Fibroblast of skin of scalp (primary cell): ENCODE measurements at places on chromosomes 16 and 17.
A peak's percentile ranks its signal among the peaks of the same experiment; 100 is the strongest.

GRCh38 chr16:88561485-88562359, 8.5 kb upstream of the ZC3H18 start:
- DNase-seq: peak; percentile 63

DNA sequence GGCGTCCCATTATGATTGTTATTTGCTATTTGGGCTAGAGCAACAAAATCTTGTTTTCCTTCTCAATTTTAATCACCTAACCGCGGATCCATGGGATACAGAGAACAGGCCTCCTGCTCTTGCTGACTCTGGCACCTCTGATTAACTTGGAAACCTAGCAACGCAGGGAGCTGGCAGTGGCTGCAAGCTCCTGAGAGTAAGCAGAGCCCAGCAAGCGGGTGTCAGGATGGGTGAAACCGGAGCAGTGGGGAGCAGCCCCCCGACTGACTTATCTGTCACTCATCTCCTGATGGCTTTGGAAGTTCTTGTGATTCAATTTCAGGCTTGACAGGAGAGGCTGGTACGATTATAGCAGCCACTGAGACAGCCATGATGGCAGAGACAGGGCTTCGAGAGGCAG, 45.5 kb upstream of the CDC42EP4 start:
- DNase-seq: no peak

DNA sequence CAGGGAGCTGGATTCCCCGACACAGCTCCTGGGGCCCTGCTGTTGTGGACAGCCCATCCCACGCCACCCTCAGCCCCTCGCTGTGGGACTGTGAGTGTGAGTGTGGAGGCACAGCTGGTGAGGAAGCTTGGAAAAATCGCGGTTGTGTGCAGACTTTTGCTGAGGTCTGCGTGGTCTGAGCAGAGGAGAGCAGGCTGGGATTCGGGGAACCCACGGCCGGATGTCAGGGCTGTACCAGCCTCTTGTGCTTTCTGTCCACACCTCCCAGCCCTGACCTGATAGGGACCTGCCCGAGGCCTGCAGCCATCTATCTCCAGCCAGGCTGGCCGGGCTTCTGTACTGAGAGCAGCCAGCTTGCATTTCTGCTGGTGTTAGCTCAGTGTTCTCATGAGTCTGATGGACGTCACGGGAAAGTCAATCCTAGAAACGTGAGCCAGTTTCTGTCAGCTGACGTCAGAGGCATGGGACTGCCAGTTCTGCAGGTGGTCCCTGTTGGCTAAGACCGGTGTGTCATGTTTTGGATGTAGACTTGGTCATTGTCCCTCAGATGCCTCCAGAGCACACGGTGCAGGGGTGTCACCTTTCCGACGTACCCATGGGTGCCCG, 72.8 kb upstream of the ZNF750 start:
- DNase-seq: no peak

- no peak for DNase-seq
Measured at GRCh38 chr16:57060323-57061083, 31.9 kb upstream of the CPNE2 start.

GRCh38 chr16:72850853-72851252, 197.1 kb downstream of the ZFHX3 start:
- peak; percentile 95 for DNase-seq

DNA sequence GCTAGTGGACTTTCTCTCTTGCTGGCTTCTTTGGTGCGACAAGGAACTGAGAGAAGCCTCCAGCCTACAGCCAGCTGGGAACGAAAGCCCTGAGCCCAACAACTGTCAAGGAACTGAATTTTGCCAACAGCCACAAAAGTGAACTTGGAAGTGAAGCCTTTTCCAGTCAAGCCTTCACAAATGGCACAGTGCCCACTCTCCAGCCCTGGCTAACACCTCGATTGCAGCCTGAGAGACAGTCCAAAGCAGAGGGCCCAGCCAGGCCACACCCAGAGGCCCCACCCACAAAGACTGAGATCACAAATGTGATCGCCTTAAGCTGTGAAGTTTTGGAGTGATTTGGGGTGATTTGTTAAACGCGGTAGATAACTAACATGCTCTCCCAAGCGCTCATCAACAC, 244.6 kb upstream of the SDK2 start:
- no peak for DNase-seq

- no peak for DNase-seq
Measured at GRCh38 chr17:51941272-51941671, 217.2 kb downstream of the CA10 start.

DNA sequence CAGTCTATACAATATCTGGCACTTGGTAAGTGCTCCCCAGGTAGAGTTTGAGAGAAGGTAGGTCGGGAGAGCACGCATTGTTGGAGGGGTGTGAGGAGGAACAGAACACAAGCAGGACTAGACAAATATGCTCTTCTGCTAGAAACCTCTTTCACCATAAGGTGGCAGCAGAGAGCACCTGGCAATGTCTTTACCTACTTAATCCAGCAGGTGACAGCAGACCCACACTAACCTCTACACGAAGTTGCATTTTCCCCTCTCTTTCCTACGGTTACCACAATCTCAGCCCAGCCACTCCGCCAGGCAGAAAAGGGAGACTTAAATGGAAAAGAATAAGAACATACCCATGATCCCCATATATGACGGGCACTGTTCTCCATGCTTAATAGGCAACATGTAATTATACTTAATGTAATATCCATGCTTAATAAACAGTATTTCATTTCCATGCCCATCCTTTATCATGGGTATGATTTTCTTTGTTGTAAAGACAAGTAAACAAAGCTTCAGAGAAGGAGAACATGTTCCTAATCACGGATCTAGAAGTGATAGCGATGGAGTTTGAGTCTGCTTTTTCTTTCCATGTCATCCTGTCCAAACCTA, 55.1 kb upstream of the CCL2 start:
- peak; percentile 80 for DNase-seq

DNA sequence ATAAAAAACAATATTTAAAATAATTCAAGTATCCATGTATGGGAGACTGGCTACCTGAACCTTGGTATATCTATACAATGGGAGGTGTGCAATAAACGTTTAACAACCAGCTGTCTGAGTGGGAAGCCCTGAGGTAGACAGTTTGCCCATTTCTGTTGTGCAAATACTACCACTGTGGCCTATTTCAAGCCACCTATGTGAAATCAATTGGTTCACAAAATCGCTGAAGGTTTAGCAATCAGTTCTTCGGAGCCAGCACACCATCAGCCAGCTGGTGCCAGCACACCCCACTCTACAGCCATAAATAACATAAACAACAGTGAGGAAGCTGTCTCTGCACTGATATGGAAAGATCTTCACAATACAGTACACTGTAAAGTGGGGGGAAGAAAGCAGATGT, 46.7 kb upstream of the KDM8 start:
- DNase-seq: no peak

DNA sequence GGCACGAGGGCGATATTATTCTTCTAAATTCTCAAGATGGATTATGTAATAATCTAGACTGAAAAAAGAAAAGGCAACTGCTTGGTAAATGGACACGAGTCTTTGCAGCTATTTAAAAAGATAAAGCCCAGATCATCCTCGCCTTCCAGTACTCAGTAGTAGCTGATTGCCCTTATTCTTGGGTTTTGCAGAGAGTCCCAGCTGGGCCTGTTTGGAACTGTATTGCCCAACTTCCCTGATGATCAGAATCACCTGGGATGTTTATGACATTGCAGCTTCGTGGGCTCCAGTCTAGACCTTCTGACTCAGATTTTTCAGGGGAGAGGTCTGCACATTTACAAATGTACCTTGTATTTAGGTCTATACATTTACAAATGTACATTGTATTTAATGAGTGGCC, 213.5 kb downstream of the RAB11FIP4 start:
- DNase-seq: no peak

- no peak for DNase-seq
Measured at GRCh38 chr17:81390873-81391255, 4.4 kb upstream of the BAHCC1 start.

DNA sequence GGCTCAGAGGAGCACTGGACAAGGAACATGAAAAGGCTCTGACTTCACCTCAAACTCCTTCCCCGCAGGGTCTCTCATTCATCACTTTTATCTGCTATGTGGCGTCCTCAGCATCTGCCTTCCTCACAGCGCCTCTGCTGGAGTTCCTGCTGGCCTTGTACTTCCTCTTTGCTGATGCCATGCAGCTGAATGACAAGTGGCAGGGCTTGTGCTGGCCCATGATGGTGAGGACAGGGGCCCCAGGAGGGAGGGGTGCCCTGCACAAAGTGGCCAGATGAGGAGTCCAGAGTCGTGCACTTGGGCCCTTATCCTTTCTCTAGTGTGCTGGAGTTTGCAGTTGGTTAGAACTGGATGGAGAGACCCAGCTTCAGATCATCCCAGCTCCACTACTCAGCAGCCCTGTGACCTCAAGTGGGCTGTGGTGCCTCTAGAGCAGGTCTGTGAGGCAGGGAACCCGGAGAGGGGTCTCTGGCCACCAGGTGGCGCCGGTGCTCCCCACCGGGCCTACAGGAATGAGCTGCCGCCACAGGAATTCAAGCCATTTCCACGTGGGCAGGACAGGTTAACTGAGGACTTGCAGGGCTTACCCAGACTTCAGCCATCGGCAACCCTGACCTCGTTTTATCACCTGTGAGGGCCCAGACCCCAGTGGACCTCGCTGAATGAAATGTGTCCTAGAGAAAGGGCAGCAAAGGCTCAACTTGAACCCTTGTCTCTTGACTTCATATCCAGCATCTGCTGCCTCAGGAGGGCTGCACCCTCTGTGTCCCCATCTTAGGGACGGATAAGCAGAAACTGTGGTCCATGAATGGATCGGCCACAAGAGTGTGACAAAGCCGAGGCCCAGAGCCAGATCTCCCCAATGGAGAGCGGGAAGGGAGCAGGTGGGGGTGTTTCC, 4.0 kb downstream of the CMTM3 start:
- DNase-seq: peak; percentile 86

GRCh38 chr16:77834635-77835540, 46.5 kb downstream of the VAT1L start:
- DNase-seq: peak; percentile 81

- DNase-seq: peak; percentile 34
Measured at GRCh38 chr16:49498666-49499413, 125.2 kb downstream of the C16orf78 start.

- no peak for DNase-seq
Measured at GRCh38 chr16:1511662-1512569, 18.8 kb downstream of the TELO2 start.

DNA sequence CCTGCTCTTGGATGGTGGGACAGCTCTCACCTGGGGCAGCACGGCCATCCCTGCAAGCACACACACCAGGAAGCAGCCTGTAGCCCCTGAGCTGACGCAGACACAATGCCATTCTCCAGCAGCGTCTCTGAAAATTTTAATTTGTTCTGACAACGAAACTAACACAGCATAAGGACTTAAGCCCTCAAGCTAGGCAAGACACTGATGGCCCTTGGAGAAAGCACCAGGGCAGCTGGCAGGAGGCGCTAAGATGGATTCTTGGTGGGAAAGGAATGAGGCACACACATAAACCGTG, 2.7 kb upstream of the LIMD2 start:
- no peak for DNase-seq

DNA sequence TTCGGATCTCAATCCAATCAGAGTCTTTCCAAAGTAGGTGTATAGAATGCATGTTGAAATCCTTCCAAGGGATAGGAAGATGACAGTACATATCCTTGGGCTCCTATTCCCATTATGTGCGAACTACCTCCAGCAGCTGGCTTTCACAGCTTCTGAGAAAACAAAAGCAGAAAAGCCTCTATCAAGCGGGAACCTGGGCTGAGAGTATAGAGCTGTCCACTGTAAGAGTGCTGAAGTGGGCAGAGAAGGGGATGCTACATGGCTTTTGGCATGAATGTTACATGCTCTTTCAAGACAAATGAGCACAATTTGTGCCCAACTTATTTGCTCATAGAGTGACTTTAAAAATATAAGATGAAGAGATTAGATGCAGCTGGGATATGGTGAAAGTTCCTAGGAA, 993.5 kb downstream of the CDH8 start:
- peak; percentile 9 for DNase-seq

DNA sequence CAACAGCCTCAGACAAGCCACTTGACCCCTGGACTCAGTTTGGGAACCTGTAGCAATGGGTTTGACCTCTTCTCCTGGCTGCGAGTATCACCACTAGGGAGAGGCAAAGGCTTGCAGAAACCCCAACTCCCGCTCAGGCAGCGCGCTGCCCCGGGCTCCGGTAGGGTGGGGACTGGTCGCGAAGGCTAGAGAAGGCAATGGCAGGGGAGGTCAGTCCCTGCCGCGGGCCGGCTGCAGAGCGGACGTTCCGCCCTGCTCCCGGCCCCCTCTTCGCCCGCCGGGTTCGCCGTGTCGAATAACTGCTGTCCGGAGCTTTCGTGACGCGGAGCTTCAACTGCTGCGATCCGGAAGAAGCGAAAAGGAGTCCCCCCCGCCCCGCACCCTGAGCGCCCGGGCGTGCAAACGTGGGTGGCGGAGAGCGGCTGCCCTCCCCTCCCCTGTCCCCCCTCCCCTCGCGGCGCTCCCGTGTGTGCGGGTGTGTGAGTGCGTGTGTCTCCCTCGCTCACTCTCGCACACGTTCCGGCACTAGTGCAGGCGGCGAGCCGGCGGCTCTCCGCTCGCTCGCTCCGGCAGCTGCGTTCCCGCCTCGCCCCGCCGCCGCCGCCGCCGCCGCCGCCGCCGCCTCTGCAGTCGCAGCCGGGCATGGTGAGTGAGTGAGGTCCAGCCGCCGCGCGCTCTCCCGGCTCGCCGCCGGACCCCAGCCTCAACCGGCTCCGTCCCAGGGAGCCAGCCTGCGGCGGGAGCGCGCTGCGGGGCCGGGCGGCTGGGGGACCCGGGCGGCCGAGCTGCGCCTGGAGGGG, 772 bp upstream of the SHISA6 start:
- DNase-seq: no peak

GRCh38 chr17:76726776-76727718, at the start of gene METTL23:
Gene METTL23 (plus strand): TSS chr17:76726839. CDS start chr17:76729711, 2,872 bp downstream.
- peak; percentile 73 for DNase-seq

DNA sequence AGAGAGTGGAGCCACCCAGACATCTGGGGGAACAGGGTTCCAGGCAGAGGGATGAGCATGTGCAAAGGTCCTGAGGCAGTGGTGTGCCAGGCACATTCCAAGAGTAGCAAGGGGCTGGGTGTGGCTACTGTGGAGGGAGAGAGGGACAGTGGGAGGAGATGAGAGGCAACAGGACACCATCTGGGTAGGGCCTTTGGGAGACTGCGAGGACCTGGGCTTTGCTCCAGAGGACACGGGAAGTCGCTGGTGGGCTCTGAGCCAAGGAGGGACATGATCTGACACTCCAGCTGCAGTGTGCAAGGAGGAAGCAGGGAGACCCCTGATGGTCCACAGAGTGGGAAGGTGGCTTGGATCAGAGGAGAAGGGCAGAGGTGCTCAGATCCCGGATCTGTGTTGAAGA, 56.7 kb upstream of the MED9 start:
- DNase-seq: peak; percentile 25

GRCh38 chr16:65413861-65414260, 292.0 kb upstream of the CDH11 start:
- DNase-seq: no peak

- DNase-seq: no peak
Measured at GRCh38 chr17:72717276-72717675, 375.2 kb downstream of the SLC39A11 start.

GRCh38 chr17:43146649-43147048, 21.5 kb upstream of the BRCA1 start:
- no peak for DNase-seq
